ENCODE measurements at places on chromosomes 3 and 15.

DNA sequence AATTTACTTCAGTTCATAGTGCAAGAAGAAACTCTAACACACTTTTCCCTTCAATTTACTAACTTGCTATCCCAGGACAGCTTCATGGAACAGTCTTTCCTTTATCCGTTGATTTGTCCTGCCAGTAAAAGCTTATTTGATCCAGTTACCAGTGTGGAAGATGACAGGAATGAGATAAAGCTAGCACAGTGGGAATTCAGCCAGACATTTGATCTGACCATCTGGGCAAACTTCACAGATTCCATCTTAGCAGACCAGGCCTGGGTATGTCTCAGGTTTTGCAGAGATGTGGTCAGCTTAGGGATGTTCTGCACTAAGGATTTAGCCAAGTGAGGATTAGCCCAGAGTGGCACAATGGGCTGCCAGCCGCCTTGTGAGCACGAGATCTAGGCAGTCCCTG, 19.7 kb downstream of the CEMIP start:
- DNase-seq: no peak

- no peak for DNase-seq
These were observed 211.4 kb upstream of the DPH6 start for GRCh38 chr15:35757361-35757760.

DNA sequence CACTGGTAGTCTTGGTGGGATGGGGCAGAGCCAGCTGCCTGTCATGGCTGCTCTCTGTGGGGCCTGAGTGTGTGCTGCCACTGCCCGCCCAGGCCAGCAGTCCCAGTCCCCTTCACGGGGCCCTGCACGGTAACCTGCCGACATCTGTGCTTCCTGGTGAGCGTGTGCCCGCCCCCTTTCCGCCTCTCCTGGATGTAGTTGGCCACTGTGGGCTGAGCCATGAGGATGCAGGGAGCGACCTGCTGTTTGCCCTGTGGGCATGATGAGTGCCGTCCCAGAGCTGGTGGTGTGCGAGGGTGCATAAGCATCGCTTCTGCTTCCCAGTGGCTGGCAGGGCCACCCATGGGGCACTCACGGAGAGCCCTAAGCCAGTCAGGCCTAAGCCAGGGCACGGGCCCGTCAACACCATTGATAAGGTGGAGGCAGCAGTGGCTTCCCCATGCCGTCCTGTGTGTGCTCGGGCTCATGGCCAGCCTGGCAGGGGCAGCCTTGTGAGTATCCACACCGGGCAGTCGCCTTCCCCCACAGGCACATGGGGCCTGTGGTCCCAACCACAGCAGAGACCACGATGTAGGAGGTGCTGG, 14.6 kb downstream of the PLXNA1 start:
- no peak for DNase-seq

DNA sequence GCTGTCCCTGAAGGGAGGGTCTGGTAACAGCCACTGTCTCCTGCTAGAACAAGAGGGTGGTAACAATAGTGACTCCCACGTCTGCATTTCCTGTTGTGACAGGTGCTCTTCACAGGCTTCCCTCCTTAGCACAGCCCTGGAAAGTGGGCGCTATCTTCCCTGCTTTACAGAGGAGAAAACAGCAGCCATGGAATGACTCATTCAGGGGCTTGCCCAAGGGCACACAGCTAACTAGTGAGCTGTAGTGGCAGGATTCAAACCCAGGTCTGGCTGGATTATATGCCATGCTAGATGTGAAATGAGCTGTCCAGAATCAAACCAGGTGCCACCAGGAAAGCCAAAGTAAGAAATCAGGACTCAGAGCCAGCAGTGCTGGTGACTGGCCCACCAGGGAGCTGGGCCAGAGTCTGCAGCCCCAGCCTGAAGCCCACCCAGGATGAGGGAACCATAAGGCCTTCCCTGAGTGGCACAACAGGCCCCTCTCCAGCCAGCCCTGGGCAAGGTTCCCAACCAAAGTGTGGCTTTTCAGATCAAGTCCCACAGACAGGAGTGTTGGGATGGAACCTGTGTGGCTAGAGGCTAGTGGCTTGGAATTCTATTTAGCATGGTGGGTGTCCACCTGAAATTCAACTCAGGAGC, 102.4 kb downstream of the ETFA start:
- no peak for DNase-seq

DNA sequence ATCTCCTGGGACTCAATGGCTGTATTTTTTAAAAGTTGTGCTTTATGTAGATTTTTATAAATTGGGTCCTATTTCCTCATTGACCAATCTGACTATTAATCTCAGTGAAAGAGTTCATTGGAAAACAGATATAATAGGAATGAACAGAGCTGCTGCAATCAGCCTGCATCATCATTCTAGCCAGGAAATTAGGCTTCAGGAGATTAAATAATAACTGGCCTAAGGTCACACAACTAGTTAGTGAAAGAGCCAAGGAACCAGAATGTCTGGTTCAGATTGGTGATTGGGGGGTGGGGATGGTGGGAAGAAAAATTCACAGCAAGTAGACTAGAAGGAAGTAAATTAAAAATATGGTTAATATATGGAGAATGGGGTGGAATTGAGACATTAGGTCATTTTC, 180.9 kb upstream of the ROPN1 start:
- no peak for DNase-seq

DNA sequence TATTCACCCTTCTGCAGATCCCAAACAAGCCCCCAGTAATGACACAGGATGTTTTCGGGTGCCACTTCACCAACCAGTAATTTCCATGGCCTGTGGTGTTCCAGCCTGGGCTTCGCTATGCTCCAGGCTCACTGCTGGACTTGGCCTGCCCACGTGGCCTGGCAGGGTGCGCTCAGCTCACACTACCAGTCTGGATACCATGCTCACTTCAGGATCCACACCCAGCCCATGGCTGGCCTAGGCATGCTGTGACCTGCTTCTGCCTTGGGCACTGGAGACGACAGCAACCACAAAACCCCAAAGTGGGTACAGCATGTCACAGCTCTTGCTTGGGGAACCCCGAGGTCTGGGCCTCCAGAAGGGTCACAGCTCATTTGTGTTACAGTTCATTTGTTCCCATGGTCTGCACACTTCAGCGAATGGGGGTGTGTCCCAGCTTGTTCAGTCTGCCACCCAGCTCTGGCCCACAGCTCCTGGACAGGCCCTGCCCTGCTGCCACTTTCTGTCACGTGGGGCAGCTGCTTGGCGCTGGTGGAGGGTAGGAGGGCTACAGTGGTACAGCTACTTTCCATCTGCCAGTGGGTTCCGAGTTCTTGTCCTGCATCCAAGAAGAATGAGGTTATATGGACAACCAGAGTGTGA, 650.8 kb downstream of the MCTP2 start:
- no peak for DNase-seq

DNA sequence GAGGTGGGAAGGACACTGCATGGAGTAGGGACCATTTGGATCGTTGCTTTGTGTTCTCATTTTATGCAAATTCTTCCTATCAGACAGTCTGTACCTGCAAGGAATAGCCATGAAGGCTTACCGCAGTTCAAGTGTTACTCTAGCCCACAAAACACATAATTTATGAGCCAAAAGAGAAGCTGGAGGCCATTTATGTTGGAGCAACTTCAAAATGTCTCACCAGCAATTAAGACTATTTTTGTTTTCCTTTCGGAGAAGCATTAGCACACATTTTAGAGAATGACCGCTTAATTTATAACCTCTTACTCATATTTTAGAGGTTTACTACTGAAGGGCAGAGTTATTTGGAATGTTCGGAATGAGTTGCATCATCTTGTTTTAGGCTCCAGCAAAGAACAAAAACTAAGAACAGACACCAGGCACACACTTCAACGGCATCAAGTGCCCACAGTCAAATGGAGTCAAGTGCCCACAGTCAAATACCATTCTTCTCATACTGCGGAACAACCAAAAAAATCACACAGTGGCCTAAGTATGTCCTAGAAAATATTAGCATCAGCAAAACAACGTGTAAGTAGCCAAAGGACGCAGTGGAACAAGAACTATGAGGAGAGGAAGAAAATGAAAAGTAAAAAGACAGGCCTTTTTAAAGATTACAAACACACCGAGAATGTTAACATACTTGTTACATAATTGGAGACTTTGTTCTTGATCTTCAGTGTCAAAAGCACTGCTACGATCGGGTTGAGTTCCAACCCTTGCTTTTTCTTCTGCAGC, 17.5 kb upstream of the GOLGA8J start:
- no peak for DNase-seq

GRCh38 chr15:89958107-89958805, 42.9 kb upstream of the ZNF710 start:
- no peak for DNase-seq

DNA sequence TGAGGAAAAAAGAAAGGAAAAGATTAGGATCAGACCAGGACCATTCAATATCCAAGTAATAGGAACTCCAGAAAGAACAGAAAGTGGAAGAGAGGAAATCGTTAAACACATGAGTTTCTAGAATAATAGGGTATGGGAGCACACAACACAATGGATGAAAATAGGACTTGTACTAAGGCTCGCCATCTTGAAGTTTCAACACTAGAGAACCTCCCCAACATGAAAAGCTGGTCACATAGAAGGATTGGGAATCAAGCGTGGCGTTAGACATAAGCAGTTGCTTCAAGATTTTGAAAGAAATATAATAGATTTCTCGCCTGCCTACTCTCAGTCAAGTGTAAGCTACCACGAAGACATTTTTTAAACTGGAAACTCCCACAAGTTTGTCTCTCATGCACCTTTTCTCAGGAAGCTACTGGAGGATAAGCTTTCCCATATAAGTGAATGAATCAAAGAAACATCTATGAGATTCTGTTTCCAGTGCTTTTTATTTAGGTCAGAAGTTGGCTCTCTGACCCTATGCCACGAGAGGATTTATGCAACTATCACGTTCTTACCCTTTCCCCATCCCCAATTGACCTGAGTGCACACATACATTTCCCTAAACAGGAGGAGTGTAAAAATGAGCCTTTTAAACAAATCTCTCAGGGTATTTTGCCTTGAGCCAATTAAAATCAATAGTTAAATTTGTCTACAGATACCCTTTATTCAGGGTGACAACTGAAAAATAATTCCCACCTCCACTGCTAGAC, 45.2 kb downstream of the GHSR start:
- no peak for DNase-seq

- no peak for DNase-seq
These were observed 71.9 kb downstream of the MGLL start for GRCh38 chr3:127750226-127751031.

DNA sequence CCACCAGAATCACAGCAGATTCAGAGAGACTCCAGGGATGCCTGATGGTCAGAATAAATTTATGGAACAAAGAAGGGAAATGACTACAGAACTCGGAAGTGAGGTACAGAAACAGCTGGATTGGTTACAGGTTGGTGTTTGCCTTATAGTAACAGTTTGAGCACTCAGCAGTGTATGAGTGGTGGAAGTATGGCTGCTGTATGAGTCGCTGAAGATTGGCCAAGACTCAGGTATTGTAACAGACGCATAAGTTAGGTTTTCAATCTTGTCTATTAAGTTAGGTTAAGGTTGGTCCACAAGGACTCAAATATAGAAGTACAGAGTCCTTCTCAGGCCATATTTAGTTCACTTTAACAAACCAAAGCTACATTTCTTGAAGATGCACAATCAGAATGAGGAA, 33.1 kb downstream of the ATP13A5 start:
- DNase-seq: no peak

- no peak for DNase-seq
These were observed 4.5 kb downstream of the SOX14 start for GRCh38 chr3:137768361-137769321.

GRCh38 chr15:29678504-29679034, 143.7 kb downstream of the TJP1 start:
- no peak for DNase-seq

- no peak for DNase-seq
These were observed 110.0 kb downstream of the EPHB1 start for GRCh38 chr3:134904776-134905646.

DNA sequence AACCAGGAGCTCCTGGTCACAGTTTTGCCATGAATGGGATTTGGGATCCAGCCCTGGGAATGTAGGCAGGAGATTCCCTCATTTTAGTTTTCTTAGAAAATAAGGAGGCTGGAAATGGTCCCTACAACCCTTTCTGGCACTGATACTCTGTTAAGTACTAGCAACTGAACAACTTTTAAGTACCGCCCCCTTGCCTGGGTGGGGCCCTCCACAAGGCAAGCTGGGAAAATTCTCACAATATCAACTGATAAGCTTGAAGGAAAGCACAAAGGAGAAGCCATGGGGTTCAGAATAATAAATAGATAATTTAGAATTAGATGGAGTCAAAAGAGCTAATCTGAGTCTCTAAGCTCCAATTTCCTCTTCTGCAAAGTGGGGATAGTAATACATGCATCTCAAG, 4.2 kb upstream of the DGKG start:
- no peak for DNase-seq

Measured in stimulated activated CD4-positive, alpha-beta T cell treated with anti-CD3 and anti-CD28 coated beads, TNF-alpha, amount 100 ng/mL, for 24 hours (primary cell).